ENCODE measurements at places on chromosomes 5 and 9.

GRCh38 chr5:27020973-27021372, 17.4 kb downstream of the CDH9 start:
- no peak for DNase-seq

- DNase-seq = no peak
Observed at GRCh38 chr5:93497096-93497495, 83.9 kb downstream of the NR2F1-AS1 start.

DNA sequence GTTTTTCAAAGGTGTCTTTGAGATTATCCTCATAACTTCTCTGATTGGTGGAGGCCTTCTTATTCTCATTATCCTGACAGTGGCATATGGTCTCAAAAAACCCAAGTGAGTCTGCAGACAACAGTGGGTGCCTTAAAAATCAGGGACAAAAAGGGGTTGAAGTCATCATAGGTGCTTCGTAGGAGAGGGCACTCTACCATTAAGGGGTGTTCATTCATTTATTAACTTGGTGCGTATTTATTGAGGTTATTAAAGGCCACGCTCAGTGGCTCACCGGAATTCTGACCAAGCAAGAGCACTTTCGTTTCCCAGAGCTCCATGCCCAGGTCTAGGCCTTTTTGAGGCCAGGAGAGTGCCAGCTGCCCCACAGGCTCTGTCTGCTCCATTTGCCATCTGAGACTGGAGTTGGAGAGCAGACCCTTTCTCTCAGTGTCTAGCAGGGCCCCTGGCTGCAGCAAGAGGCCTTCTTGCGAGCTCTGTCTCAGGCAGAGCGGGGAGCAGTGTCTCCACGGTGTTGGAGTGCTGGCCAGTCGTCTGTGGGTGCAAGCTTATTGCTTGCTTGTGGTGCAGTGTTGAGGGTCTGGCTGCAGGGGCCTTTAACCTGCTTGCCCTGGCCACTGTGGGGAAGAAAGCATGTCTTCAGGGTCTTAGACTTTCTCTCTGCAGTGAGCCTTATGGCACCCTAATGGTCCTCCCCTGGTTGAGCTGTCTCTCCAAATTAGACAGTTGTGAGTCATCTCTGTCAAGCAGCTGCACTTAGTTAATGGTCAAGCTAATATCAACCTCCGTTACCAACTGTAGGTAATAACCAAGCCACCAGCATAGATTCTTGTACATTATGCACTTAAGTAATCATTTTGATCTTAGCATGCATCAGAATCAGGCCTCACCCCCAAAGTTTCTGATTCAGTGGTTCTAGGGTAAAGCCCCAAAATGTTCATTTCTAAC, 62.6 kb downstream of the IL31RA start:
- DNase-seq = peak; percentile 77

DNA sequence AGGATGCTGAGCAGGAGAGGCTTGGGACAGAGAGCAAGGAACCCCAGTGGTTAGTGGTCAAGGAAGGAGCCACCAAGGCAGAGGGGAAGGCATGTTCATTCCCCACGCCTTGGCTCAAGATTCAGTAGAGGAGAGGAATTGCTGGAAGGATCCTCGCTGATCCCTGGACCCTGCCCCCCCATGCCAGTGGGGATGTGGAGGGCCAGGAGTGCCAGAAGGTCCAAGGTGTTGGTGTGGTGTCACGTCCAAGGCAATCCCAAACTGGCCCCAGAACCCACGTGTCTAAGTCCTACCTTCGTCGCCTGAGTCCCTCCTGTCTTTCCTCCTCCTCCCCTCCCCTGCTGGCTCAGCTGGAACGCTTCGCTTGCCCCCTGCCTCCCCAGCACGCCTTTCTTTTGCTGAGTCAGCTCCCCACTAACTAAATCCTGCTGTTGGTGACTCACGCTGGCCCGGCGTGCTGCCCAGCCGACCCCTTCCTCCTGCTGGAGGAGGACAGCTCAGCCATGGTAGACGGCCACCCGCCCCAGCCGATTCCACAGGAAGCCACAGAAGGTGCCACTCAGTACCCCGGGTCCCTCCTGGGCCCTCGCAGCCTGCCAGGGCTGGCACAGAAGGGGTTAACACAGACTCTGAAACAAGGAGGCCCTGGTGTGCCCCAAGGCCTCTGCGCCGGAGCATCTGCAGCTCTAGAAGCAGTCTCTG, 37.6 kb upstream of the ORM1 start:
- DNase-seq = no peak

DNA sequence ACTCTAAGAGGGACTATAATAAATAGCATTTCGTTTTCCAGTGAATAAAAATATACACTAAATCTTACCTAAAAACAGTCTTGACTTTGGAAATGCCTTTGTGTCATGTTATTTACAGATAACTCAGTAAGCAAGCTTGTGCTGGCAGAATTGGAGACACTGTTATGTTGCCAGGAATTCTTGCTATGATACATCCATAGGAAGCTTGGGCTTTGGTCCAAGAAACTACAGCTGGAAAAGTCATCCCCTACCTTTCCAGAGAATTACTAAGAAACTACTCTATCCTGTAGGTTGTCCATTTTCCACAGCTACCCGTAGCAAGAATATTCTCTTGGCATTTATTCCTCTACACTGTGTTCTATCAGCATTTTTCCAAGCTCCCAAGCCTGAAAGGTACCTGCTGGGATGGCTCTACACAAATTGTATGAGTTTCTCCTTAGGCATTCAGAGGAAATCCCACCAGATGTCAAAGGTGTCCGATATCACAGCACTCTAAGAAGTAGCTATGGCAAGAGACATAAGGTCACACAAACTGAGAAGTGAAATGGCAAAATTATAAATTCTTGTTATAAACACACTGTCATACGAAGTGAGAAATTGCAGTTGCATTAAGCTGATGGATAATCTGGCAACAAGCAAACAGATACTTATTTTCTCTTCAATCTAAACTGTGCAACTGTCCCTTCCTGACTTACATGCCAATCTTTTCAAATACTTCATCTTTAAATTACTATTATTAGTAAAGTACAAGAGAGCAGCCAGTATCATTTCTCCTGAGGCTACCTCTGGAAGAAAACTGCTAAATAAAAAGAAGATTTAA, 68.5 kb downstream of the MCTP1 start:
- no peak for DNase-seq
